ENCODE measurements at places on chromosomes 12 and 14.

DNA sequence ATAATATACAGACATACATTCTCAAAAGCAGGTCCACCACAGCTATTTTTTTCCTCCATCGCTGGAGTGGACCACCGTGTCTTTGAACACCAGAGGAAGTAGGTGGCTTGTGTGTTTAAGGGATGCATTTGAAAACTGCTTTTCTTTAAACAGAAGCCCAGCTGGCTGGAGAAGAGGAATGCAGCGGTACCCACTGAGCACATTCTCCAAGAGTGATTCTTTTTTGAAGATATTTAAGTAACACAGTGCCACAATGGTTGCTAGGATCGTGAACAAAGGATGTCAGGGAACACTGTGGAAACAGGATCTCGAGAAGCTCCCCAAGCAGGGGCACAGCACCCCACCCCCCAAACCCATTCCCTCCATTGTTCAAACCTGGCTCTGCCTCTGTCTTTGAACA lies 286.6 kb upstream of the PWP1 start:
- DNase-seq: no peak

GRCh38 chr12:128914908-128915563 lies 61.8 kb downstream of the GLT1D1 start:
- DNase-seq: no peak

- DNase-seq: no peak
Observed at GRCh38 chr12:2387103-2387834, 334.5 kb downstream of the CACNA1C start.

GRCh38 chr12:32907898-32908476 lies 11.4 kb upstream of the PKP2 start:
- DNase-seq: no peak

Data from stimulated activated CD8-positive, alpha-beta memory T cell treated with anti-CD3 and anti-CD28 coated beads, Interleukin-7, amount 100 ng/mL, for 1 hour (primary cell).